Spinal cord (tissue), 10 donors: ENCODE measurements at places on chromosomes 2 and 18. TPM values are rescaled to one million over a fixed set of nuclear protein-coding genes. Genes with fewer than 3 reads are reported as not detected.

The REG1B gene
- total RNA-seq: not detected

The NDUFV2 gene
- total RNA-seq: 108 TPM

The SCN3A gene
- total RNA-seq: 91.1 TPM

DNA sequence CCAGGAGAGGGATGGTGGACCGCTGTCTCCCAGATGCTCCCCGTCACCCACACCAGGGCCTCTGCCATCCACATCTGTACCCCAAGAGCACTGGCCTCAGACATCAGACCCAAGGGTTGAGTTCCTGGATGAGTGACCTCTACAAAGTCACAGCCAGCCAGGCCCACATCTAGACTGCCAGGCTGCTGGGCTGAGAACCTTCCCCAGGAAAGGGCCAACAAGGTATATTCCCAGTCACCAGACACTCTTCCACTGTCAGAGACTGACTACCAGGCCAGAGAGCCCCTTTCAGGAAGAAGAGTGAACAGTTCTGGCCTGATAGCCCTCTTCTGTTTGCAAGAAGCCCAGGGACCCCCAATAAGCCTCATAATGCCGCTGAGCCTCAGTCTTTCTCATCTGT lies 44.3 kb downstream of the C1QL2 start:
- DNase-seq: no peak

- peak; percentile 33 for DNase-seq
These were observed 1.9 kb downstream of the DNMT3A start for GRCh38 chr2:25339791-25340180.

DNA sequence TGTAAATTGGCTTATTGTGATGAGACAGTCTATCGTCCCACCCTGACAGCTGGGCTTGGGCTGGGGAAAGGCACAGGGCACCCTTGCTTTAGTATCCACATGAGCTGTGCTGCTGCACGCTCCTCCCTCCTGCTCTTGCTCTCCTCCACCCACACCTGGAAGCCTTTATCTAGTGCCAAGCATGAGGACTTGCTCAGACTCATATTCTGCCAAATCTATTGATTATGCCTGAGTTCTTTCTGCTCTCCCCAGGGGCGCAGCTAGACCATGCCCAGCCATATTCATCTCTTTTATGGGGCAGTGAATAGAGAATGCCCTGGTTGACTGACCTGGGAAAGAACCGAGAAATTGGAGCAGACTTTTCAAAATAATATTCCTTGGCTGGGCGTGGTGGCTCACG lies 29.0 kb upstream of the DPYSL5 start:
- DNase-seq: no peak

DNA sequence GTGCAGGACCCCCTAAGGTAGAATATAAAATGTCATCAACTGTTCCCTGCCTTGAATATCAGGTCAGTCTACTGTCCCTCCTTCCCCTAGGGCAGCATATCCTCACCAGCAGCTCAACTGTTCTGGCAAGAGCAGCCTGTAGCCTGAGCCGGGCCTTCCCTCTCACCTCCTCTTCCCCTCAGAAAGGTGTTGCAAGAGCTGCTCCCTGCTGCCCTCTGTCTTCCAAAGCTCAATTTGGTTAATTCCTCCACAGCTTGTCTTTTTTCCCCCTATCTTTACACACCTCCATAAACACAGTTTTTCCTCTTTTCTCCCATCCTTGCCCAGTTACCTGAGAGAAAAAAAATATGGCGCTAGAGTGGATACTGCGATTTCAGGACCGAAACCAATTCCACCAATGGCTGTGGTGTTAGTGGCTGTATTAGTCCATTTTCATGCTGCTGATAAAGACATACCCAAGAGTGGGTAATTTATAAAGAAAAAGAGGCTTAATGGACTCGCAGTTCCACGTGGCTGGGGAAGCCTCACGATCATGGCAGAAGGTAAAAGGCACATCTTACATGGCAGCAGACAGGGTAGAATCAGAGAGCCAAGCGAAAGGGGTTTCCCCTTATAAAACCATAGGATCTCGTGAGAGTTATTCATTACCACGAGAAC lies 184.7 kb downstream of the MREG start:
- DNase-seq: no peak

- DNase-seq: no peak
These were observed 2.8 kb upstream of the SGO2 start for GRCh38 chr2:200523158-200523557.

DNA sequence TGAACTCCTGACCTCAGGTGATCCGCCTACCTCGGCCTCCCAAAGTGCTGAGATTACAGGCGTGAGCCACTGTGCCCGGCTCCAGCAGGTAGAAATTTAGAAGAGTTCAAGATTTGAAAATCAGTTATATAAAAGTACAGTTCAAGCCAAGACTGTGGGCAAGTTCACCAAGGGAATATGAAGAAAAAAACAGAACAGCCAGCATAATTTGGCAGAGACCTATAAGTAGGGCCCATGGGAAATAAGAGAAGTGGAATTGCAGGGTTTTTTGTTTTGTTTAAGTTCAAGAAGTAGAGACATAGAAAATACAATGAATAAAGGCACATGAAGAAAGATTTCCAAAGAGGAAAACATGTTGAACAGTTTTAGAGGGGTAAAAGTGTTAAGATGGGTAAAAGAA lies 57.9 kb downstream of the BAZ2B start:
- no peak for DNase-seq

DNA sequence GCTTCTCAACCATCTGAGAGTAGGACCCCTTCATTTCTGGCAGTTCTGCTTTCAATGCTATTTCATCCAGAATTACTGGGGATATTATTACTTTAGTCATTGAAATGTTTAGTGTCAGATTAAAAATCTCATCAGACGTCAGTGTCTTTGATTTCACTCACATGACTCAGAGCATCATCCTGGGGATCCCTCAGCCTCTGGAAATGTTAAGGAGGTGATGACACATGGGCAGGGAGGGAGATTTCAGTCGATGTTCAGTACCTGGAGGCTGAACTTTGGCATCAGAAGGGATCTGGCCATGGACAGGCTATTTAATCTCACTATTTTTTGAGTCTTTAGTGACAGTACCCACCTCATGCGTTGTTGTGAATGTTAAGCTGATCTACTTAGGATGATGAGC lies 39.1 kb downstream of the OSBPL6 start:
- no peak for DNase-seq

DNA sequence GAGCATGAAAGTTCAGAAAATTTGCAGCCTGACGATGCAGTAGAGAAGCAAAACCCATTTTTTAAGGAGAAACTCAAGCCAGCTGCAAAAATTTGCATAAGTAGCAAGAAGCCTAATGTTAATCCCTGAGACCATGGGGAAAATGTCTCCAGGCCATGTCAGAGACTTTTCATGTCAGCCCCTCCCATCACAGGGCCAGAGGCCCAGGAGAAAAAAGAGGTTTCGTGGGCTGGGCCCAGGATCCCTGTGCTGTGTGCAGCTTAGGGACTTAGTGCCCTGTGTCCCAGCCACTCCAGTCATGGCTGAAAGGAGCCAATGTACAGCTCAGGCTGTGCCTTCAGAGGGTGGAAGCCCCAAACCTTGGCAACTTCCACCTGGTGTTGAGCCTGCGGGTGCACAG lies 533.0 kb downstream of the THSD7B start:
- DNase-seq: no peak

GRCh38 chr18:37544217-37544616 lies 21.4 kb downstream of the CELF4 start:
- DNase-seq: no peak

- DNase-seq: no peak
These were observed 36.0 kb downstream of the FAM110C start for GRCh38 chr2:10222-10875.

GRCh38 chr18:21391074-21391673 lies 149.1 kb downstream of the GREB1L start:
- no peak for DNase-seq

DNA sequence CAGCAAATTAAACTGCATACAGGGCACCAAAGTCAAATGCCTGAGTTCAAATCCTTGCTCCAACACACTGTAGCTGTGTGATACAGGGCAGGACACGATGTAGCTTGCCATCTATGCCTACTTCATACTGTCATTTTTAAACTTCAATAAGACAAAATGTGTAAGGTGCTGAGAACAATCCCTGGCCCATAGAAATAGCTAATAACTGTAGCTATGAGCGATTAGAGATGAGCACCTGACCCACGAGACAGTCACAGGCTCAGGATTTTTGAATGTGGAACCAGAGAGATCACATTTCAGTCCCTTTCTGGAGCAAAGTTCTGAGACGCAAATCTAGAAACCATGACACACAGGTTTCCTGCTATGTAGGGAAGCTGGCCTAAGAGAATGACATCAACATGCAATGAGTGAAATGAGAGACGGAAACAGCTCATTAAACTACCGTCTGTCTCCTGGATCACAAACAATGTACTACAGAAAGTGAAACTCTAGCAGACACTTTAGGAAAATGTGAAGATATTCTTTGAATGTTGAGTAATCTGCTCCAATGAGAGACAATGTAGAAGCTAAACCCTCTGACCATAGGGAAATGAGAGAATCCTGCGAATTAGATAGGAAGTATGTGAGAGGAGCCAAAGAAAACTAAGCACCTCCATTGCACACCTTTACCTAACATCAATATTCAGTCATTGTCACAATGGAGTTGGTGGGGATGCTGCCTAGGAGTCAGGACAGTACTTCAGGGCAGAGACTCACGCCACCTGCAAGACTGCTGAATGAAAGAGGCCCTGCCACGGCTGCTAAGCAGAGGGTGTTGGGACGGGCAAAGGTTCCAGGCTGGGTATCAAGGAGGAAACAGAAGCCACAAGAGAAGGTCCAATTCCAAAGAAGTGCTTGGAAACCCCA lies 25.5 kb downstream of the B4GALT6 start:
- DNase-seq: no peak

DNA sequence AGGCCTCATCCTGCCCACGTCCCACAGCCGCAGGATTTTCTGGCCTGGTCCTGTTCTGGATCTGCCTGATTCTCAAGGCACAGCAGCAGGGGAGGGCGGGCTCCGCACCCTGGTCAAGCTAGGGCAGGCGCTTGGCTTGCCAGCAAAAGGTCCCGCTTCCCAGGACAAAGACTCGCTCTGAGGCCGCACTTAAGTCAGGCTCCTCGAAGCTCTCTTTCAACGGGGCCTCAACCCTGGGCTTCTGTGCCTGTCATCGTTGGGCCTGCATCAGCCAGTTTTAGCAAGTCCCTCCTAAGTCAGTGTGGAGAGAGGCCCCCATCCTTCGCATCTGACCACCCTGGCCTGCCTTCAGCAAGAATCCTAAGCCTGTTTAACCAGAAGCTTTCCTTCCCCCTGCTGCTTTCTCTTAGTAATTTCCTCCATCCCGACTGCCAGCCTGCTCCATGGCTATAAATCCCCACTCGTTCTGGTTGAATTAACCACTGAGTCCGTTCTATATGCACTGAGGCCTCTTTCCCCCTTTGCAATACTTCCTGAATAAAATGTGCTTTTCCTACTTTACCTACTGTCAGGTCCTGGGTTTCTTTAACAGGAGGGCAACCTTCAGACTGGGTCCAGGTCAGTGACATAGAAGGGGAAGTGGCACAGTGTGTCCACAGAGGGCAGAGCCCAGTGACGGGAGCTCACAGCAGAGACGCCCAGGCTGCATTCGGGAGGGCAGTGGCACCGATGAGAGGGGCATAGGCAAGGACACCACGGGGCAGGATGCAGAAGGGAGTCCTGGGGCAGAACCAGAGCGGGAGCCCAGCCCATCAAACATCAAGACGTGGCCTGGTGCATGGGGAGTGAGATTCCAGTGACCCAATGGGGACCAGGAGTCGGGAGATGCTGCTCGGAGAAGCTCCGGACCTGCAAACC lies 62.7 kb downstream of the SP110 start:
- no peak for DNase-seq

DNA sequence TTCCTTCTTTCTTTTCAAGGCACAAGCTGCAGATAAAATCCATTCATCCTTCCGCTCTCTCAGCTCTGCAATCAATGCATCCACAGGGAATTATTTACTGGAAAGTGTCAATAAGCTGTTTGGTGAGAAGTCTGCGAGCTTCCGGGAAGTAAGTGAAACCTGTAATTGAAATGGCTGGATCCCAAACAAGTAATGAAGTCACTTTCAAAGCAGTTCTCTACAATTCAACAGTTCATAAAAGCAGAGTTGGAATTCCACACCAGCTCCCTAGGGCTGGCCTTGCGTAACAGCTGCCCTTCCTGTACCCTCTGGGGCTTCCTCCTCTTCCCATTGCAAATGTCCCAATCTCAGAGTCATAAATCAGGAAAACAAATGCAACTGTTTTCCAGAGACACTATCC lies 9.6 kb downstream of the SERPINB2 start:
- DNase-seq: no peak

GRCh38 chr2:61713457-61713856 lies 140.4 kb downstream of the FAM161A start:
- DNase-seq: no peak

DNA sequence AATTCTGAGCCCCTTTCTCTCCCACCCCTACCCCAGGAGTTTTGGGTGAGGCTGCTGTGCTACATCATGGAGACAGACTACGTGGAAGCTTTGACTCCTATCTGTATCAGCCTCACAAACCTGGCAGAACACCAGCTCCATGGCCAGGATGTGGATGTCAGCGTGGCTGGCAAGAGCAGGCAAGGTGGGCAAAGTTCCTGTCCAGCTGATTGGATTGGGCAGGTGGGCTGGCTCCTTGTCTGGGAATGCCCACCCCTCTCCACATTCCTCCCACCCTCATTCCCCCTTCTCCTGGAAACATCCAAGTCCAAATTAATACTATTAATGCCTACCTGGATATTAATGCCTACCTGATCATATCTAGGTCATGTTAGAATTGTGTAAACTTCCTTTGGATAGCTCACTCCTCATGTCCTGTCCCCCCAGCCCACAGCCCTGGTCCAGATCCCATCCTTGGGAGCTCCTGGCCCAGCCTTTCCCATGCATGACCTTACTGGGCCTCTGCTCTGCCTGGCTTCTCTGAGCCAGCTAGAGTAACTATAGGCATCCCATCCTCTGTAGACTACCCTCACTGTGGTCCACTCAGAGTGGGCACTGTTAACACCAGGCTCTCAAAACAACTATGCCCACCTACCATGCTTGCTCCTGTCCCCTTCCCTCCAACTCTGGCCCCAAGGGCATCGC lies 24.1 kb downstream of the MROH2A start:
- no peak for DNase-seq

DNA sequence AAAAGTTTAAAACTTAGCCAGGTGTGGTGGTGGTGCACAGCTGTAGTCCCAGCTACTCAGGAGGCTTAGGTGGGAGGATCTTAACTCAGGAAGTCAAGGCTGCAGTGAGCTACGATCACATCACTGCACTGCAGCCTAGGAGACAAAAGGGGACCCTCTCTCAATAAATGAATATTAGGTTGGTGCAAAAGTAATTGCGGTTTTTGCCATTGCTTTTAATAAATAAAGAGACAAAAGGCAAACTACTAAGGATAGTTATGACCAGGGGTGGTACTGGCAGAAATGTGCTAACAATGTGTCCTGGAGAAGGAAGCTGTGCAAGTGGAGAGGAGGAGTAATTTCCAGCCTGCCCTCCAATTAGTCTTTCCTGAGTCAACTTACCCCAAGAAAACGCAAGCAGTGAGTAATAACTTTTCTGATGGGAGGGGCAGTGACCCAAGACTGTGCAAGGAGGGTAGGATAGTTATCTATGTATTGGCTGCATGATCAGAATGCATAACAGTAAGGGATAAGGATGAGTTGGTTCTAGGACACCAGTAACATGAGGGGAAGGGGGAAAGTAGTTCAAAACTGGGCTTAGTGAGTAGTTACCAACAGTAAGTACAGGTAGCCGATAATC lies 1.5 kb downstream of the EXOC6B start:
- no peak for DNase-seq
